ENCODE measurements at places on chromosomes 16 and 17. TPM values are rescaled to one million over a fixed set of nuclear protein-coding genes. Genes with fewer than 3 reads are reported as not detected.

IGFBP4 gene
- 315 TPM for total RNA-seq

AOC2 gene
- 1.0 TPM for total RNA-seq

AIPL1 gene
- total RNA-seq: not detected

ALDH3A1 gene
- 0.33 TPM for total RNA-seq

NUDT7 gene
- total RNA-seq: 9.2 TPM

CA5A gene
- not detected for total RNA-seq

CPHXL2 gene
- total RNA-seq: not detected

COX4I1 gene
- 259 TPM for total RNA-seq

CMTM4 gene
- total RNA-seq: 36.6 TPM

KRTAP9-8 gene
- not detected for total RNA-seq

TNK1 gene
- 12.7 TPM for total RNA-seq

GRB7 gene
- total RNA-seq: 25.4 TPM

FASN gene
- 16.3 TPM for total RNA-seq

TMC7 gene
- total RNA-seq: 0.33 TPM

KRTAP4-5 gene
- not detected for total RNA-seq

SPNS2 gene
- 58.0 TPM for total RNA-seq

SCIMP gene
- 0.33 TPM for total RNA-seq

KRTAP2-1 gene
- not detected for total RNA-seq

WNT9B gene
- not detected for total RNA-seq

TANC2 gene
- 29.1 TPM for total RNA-seq

GPR179 gene
- total RNA-seq: not detected

CDRT15 gene
- total RNA-seq: not detected

PDE6G gene
- total RNA-seq: not detected

LGALS9B gene
- not detected for total RNA-seq

ASGR2 gene
- total RNA-seq: not detected

Data from body of pancreas (tissue), 4 donors.